ENCODE measurements at places on chromosomes 12 and 14.

DNA sequence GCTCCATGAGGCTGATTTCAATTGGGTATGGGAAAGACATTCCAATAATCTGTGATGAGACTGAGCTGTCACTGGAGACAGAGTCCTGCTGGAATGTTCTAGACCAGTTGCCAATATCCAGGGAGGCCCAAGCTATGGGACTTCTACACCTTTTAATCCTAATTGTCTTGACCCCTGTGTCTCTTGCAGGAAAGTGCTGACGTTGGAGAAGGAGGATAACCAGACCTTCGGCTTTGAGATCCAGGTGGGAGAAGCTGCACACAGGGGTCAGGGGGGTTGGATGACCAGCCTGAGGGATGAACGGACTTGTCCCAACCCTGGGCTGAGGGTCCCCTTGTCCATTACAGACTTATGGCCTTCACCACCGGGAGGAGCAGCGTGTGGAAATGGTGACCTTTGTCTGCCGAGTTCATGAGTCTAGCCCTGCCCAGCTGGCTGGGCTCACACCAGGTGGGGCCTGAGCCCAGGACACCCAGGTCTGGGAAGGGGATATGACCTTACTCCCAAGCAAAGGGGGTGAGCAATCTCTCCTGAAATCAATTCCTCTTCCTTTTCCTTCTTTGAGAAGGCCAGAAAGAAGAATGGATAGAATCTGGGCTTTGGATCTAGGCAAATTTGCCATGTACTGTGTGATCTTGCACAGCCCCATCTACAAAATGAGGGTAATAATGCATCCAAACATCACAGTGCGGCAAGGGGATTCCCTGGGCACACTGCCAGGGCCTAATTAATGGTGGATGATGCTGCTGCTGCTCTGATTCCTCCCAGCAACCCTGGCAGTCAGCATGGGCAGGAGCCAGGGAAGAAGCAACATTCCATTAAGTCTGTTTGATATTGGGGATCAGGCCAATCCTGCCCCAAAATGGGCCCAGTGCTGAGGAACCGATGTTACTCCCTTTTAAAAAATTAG lies 4.2 kb downstream of the TAMALIN start:
- peak; percentile 73 for DNase-seq

- no peak for DNase-seq
Measured at GRCh38 chr14:45136399-45136798, 669 bp downstream of the FANCM start.

- no peak for DNase-seq
Measured at GRCh38 chr12:106729611-106730010, 44.9 kb upstream of the RIC8B start.

DNA sequence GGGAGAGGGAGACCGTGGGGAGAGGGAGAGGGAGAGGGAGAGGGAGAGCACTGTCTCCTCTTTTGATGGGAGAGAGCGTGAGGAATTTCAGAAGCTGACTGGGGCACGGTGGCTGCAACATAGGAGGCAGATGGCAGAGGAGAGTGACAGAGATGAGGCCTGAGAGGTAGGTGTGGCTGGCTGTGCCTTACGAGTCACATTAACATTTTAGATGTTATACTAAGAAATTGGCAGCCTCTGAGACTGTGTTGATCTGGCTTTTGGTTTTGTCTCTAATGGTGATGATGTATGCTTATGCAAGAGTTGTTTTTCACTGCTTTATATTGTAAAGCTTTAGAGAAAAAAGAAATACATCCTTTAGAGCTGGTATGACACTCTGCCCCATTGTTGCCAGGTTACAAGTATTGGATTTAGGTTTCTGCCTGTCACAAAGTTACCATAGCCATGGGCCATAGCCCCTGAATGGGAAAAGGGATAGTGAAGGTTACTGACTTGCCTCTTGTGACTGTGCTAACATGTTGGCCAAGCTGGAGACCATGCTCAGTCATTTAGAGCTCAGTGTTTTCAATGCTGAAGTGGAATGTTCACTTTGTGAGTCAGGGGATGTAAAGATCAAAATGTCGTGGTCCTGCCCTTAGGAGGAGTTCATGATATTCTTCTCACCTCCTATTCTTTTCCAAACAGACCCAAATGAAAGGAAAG lies 186.2 kb downstream of the SYNE2 start:
- DNase-seq, result no peak

GRCh38 chr12:85603556-85603955 lies 232.7 kb downstream of the RASSF9 start:
- no peak for DNase-seq

DNA sequence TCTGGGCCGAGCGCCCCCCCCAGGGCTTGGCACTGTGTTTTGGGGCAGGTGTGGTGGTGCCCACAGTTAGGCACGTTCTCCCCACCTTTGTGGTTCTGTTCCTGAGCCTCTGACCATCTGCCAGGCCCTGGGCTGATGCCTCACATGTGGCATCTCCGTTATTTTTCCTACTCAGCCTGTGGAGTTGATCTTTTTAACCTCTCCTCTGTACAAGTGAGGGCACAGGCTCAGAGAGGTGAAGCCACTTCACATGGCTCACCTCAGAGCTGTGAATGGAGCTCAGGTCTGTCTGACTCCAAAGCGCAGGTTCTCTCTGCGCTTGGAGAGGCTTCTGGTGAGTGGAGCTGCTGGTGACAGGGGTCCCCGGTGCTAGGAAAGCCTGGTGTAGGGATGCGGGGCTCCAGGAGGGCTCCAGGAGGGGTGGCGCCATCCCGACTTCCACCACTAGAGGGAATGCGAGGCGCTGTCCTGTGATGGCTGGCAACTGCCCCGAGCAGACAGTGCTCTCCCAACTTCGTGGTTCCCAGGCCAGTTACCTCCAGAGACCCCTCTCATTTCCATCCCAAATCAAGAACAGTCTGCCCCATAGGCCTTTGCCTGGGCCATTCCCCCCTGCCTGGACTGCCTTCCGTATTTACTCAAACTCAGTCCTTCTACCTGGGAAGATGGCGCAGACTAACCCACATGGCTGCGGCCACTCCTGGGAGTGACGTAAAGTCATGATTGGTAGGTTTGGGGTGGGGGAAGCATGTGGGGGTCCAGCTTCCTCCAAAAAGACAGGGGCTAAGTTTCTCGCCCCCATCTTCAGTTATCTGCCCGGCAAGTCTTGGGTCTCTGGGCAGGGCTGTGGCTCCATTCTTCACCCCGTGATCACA lies 9.9 kb downstream of the BCL7A start:
- DNase-seq, result no peak

DNA sequence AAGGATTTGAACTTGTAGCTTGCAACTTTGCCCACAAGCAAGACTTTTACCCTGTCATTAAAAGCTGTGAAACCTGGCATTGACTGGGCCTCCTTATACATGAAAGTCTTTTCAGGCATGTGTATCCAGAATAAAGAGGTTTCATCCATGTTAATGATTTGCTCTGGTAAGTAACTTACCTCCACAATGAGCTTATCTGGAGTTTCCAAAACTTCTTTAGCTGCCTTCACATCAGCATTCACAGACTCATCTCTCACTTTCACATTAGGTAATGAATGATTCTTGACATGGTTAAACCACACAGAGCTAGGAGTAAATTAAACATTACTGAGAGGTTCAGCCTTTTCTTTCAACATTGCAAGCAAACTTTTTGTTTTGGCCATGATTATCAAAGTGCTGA lies 234.4 kb upstream of the CLEC14A start:
- no peak for DNase-seq

DNA sequence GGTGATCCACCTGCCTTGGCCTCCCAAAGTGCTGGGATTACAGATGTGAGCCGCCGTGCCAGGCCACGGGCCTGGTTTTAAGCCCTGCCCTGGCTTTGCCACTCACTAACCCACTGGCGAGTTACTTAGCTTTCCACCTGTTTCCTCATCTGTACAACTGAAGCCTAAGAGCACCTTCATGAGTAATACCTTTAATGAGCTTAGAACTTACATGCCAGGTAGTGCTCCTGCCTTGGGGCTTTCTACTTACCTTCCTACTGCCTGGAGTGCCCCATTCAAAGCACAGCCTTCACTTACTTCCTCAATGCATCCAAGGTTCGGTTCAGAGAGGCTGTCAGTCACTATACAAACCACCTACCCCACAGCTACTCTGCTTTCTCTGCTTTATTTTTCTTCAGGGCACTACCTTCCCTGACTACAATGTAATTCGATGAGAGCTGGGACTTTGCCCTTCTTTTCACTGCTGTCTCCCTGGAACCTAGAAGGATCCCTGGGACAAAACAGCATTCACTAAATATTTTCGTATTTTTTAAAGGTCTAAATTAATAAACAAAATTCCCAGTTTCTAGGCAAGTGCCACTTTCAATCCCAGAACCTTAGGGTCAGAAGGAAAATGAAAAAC lies 13.8 kb downstream of the ZCCHC8 start:
- no peak for DNase-seq

DNA sequence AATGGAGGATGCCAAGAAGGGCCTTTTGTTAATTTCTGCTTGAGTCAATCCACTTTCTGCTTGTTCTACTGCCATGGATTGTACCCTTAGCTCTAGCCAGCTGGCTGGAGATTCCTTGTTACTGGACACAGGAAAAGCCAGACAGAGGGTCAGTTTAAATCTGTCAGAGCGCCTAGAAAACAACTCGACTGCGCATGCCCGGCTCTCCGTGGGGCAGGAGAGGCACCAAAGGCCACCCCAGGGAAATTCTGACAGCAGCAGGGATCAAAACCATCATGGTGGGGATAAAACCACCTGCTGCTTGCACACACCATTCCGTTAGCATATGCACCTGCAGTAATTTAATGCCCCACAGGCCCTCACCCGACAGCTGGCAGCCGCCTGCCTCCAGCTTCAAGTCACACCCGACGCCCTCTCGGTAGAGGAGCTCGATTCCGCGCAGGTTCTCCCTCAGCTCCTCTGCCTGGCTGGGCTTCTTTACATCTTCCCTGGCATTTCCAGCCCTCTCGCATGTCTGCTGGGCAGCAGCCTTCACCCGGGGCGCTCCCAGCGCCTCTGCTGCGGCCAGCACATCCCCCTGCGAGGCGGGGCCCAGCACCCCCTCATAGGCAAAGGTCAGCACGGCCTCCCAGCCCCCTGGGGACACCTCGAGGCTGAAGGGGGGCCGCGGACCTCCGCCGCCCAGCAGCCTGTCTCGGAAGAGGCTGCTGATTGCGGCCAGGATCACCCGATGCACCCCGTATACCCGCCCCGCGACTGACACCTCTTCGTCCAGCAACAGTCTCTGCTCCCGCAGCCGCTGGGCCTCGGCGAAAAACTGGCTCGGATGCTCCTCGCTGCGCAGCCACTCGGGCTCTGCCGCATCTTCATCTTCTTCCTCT lies 1.0 kb downstream of the KLHL33 start:
- DNase-seq, result peak; percentile 54

- DNase-seq, result no peak
Measured at GRCh38 chr12:1217191-1217949, 226.3 kb downstream of the ERC1 start.

DNA sequence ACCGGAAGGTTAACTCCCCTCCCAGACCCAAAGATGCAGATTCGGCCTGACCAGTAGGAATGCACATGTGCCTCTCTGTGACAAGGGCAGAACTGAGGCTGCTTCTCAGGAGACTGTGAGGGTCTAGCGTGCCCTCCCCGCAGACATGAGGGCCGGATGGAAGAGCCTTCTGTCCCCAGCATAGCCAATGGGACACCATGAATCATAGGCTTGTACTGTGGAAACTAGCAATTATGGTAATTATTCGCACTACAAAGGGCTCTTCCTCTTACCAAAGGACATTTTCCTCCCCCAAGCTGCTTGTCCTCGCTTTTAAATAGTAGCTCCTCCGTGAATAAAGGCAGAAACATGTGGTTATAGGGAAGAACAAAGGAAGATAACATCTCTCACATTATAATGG lies 6.2 kb downstream of the COA8 start:
- no peak for DNase-seq

DNA sequence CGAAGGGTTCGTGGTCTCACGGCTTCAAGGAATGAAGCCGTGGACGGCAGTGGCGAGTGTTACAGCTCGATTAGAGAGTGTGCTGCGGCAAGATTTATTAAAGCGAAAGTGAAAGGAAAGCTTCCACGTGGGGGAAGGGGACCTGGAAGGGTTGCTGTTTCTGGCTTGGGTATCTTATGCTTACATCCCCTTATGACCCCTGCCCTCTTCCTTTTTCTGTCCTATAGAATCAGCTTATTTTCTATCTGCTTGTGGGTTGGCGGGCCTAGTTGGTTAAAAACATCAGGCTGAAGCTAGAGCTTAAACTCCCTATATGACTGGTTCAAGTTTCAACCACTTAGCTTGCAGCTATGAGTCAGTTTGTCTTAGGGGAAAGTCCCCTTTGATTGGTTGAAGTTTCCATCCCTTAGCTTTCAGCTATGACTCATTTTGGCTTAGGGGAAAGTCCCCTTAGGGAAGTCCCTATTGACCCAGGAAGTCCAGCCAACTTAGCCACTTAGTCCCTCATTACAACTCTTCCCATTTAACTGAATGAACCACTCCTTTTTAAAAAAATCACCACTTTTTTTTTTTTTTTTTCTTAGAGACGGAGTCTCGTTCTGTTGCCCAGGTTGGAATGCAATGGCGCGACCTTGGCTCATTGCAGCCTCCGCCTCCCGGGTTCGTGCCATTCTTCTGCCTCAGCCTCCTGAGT lies 1494.7 kb upstream of the TMEM132C start:
- no peak for DNase-seq

DNA sequence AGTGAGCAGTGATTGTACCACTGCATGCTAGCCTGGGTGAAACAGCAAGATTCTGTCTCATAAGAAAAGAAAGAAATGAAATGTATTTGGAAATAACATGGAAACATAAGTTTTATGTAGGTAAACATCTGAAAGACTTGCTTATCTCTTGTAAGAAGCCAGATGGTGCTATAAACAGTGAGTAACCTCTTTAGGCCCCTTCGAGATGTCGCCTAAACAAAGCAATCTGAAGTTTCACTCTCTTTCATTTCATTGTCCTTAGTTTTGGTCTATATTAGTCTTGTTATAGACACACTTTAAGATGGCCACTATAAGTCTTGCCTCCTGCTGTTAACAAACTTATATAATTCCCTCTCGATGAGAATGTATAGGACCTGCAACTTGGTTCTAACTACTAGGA lies 472.6 kb upstream of the ATP2B1 start:
- no peak for DNase-seq

- no peak for DNase-seq
Measured at GRCh38 chr12:130965668-130966067, 12.0 kb downstream of the ADGRD1 start.

- no peak for DNase-seq
Measured at GRCh38 chr12:12070674-12071656, at the start of gene BCL2L14. Gene BCL2L14, plus strand, starts transcription at chr12:12070939. Its CDS starts 8,367 bp downstream, at chr12:12079306.

DNA sequence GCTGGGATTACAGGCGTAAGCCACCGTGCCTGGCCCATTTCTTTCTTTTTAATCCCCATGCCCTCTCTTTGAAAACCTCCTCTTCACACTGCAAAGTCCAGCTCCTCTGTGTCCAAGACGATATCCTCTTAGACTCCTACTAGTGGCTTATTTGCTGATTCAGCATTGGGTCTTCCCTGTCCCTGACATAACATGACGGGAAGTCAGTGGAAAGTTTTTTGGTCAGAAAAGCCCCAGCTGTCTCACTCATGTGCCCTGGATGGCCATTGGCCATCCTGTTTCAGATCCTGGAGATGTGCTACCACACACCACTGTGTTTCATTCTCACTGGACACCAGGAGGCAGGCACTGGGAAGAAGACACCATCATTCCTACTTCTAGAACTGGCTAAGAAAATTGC lies 102.6 kb upstream of the MED13L start:
- no peak for DNase-seq
